ENCODE measurements at places on chromosomes 1 and 21.
A peak's percentile ranks its signal among the peaks of the same experiment; 100 is the strongest.

- peaks cover 49% of the 10 kb centered on the region for H3K4me1 ChIP-seq
- peak overlapping the region; percentile 99 for H3K27ac ChIP-seq
- no peaks in the 10 kb centered on the region for H3K36me3 ChIP-seq
- no peak overlapping the region for H3K4me3 ChIP-seq
These were observed 400.7 kb downstream of the NEGR1 start for GRCh38 chr1:71881611-71882010.

DNA sequence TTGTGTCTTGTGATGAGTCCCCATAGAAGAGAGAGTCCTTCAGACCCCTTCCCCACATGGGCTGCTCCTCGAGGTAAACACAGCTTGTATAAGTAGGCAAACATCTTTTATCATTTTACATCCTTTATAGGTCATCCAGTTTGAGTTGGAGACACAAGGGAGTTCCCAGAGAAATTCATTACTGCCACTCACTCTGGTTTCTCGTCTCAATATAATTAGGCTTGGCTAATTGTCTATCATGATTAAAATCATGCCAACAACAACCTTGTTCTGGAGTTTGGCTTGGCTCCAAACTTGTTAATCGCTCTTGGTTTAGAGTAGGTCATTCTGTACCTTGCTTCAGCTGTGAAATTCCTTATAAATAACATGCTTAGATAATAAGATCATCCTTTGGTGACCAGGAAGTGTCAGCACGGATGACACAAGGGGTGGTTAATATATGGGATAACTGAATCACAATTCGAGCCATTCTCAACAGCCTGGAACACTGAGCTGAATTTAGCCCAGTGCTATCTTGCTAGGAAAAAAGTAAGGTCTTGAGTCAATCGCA, 70.7 kb upstream of the DAB1 start:
- H3K36me3 ChIP-seq: no peaks in the 10 kb centered on the region
- H3K4me1 ChIP-seq: no peaks in the 10 kb centered on the region
- DNase-seq: no peak
- H3K4me3 ChIP-seq: no peak overlapping the region

DNA sequence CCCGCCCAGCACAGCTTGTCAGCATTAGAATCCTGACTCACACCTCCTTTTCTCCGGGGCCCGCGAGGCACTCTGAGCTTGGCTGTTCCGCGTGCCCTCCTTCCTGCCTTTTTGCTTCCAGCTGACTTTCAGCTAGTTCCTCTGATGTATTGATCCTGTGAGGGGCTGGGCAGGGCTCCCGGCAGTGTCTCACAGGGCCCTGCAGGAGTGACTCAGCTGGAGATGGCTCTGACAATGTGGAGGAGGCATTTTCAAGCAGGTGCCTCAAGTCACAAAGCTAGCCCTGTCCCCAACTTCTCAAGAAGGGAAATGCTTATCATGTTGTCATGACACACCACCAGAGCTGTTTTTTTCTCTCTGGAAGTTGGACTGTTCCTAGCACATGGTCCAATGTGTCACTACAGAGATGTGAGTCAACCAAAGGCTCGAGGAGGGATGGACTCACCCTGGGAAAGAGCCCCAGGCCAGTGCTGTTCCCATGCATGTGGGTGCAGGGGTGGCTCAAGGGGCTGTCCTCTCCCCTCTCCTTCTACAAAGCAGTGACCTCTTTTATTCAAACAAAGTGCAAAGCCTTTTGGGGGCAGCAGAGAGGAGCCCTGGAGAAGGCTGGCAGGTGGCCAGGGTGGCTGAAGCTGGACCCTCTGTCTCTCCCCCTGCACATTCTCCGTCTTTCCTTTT, 30.6 kb downstream of the SYT6 start:
- H3K4me1 ChIP-seq: no peaks in the 10 kb centered on the region
- H3K27me3 ChIP-seq: no peaks in the 10 kb centered on the region
- DNase-seq: no peak

DNA sequence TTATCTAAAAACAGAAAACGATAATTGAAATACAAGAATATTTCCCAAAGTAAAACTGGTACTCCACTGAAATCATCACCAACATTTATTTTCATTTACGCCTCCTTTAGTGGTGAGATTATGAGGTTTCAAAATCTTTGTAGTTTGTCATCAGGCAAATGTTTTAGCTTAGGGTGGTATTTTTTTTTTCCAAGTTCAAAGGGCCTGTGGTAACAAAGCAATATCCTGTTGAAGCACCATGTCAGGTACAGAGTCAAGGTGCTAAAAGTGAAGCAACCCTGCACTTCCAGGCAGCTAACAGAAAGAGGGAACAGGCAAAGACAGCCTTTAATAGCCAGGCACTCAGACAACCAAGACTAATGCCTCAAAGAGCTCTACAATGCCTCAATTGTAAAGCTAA, 89.2 kb downstream of the JAK1 start:
- H3K36me3 ChIP-seq: peaks cover 69% of the 10 kb centered on the region
- H3K4me3 ChIP-seq: no peak overlapping the region
- peak; percentile 27 for DNase-seq
- H3K4me1 ChIP-seq: peaks cover 11% of the 10 kb centered on the region
- H3K27ac ChIP-seq: no peak overlapping the region

DNA sequence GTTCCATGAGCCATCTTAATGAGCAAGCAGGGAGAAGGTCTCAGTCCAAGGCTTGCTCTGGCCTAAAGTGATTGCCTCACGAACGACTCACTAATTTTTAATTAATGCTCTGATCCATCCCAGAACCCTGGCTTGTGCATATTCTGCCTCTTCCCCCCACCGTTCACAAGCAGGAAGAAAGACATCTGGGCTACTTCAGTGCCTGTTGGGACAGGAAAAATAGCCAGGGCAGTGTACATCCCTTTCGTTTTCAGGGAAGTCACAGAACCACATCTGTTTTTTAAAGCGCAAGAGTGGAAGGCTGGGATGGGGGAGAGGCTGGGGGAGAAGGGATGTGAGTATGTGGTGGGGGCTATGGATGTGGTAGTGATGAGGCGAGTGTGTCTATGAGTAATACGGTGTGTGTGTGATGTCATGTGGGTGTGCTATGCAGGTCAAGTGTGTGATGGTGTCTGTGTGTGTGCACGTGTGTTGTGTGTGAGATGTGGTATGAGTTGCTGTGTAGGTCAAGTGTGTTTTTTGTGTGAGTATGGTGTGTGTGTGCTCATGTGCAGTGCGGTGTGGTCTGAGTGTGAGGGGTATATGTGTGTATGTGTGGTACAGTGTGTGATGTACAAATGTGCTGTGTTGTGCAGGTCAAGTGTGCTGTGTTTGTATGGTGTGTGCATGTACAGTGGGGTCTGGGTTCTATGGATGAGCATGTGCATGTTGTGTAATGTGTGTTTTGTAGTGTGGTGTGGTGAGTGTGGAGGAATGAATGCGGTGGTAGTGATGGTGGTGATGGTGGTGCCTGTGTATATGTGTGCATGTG, 64.9 kb upstream of the SYT6 start:
- no peaks in the 10 kb centered on the region for H3K4me1 ChIP-seq
- no peak overlapping the region for H3K27ac ChIP-seq
- no peaks in the 10 kb centered on the region for H3K36me3 ChIP-seq
- no peak overlapping the region for H3K4me3 ChIP-seq
